ENCODE measurements at places on chromosomes 12 and 14. TPM values are rescaled to one million over a fixed set of nuclear protein-coding genes. Genes with fewer than 3 reads are reported as not detected.

Gene SYT10
- polyA plus RNA-seq: not detected

Gene MYF6
- not detected for polyA plus RNA-seq

Gene BTG1
- polyA plus RNA-seq: 33.4 TPM

Gene ANHX
- polyA plus RNA-seq: not detected

Gene TNFAIP2
- polyA plus RNA-seq: 24.6 TPM

Gene LRP6
- 3.1 TPM for polyA plus RNA-seq

Gene SIX4
- polyA plus RNA-seq: 0.29 TPM

Gene SERPINA10
- polyA plus RNA-seq: not detected

Gene PLEK2
- 0.51 TPM for polyA plus RNA-seq

Gene LAG3
- 0.13 TPM for polyA plus RNA-seq

Gene ZC2HC1C
- 14.6 TPM for polyA plus RNA-seq

Gene CD163
- polyA plus RNA-seq: 77.0 TPM
